ENCODE measurements at places on chromosomes 4 and X.

- DNase-seq, result no peak
Measured at GRCh38 chr4:17662694-17663093, 48.3 kb downstream of the MED28 start.

- no peak for DNase-seq
Measured at GRCh38 chr4:4595252-4595651, 53.4 kb upstream of the STX18 start.

DNA sequence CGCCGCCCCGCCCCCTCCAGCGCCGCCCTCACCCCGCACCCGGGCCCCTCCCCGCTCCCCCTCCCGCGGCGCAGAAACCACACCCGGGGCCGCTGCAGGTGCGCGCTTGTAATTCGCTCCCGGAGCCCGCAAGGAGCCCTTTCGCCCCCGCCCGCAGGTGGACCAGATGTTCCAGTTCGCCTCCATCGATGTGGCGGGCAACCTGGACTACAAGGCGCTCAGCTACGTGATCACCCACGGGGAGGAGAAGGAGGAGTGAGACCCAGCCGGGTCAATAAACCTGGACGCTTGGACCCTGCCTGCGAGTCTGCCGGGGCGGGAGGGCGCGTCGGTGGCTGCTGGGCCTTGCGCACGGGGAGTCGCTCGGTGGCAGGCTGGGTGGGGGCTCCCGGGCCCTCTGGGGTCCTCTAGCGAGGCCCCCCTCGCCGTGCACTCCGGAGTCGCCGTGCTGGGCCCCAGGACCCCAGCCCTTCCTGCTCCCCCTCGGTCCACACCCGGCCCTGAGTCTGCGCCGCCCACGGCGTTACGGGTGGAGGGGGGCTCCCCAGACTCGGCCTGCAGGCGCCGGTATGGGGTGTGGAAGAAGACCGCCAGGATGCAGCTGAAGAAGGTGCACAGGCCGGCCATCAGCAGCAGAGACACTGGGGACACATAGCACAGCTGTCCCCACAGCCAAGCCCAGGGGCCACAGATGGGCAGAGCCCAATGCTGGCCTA lies 7.1 kb downstream of the SLC49A3 start:
- no peak for DNase-seq

GRCh38 chr4:130851107-130851506 lies 1755.2 kb downstream of the C4orf33 start:
- DNase-seq, result no peak

DNA sequence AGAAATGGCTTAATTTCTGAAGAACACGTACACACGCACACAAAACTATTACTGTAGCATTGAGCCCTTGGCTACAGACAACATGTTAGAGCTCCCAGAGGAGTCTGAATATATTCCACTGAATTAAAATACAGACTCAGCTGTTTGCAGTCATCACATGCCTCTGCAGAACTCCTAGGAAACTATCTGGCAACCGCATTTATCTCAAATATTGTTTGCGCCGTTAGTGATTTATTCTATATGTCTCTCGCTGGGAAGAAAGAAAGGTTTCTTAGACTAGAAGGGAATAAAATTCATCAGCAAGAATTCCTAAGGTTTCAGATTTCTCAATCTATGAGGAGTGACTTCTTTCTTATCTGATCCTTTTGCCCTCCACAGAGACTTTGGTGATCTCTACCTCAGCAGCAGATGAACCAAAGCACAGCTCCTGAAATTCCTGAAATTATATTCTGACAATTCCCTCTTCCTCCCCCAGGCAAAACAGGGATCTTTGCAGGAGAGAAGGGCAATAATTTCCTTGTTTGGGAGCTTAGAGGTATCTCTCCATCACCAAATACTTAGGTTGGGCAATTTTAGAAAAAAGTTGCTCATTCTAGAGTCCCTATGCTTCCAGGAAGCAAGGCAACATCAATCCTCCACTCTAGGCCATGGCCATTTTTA lies 199.2 kb downstream of the APBB2 start:
- DNase-seq, result no peak

- DNase-seq, result no peak
Measured at GRCh38 chr4:174604198-174604597, 81.9 kb upstream of the HPGD start.

GRCh38 chrX:150643271-150643670 lies 49.9 kb upstream of the MTMR1 start:
- no peak for DNase-seq

GRCh38 chr4:90127706-90128345 lies 632 bp downstream of the CCSER1 start:
- no peak for DNase-seq

GRCh38 chrX:118432799-118433198 lies 62.8 kb upstream of the DOCK11 start:
- no peak for DNase-seq

Measured in activated effector memory CD4-positive, alpha-beta T cell treated with Interleukin-2 at 50 U/mL for 16 hours (primary cell).